ENCODE measurements at places on chromosomes 11 and 22.
A peak's percentile ranks its signal among the peaks of the same experiment; 100 is the strongest.

- DNase-seq, result no peak
These were observed 38.5 kb upstream of the LRRC4C start for GRCh38 chr11:41497974-41498373.

DNA sequence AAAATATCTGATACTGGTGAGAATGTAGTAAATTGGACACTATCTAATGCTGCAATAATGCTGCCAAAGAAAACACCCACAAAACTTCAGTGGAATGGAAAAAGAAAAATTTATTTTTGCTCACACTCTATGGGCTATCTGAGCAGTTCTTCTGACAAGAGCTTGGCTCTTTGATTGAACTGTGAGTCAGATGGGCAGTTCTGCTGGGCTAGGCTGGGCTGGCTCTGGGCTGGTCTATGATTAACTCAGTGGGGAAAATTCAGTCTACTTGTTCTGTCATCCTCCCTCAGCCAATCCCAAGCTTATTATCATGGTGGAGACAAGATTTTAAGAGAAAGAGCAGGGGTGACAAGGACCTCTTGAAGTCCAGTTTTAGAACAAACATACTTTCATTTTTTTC is 1404.8 kb downstream of the LRRC4C start:
- no peak for DNase-seq

DNA sequence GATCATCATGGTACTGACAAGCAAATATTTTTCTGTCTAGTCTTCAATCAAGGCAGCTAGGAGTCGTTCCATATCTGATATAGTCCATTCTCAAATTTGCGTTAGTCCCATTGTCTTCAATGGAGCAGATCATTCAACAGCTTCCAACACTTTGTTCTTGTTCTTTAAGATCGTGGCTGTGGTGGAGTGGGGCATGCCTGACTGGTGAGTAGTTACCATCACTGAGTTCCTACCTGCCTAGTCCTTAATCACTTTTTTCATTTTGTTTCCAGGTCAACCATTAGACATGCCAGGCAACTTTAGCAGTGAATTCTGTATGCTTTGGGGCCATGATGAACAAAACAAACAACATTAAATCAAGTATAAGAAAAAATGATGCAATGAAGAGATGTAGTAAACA is 693.1 kb upstream of the KIRREL3 start:
- DNase-seq, result no peak

GRCh38 chr22:46737976-46738646 is at the start of gene CERK:
Gene CERK (minus strand): TSS chr22:46738252. CDS start chr22:46738148, 104 bp downstream.
- no peak for DNase-seq

- no peak for DNase-seq
These were observed 24.4 kb downstream of the AASDHPPT start for GRCh38 chr11:106101819-106102218.

GRCh38 chr22:50691521-50691920 is 18.9 kb downstream of the SHANK3 start:
- DNase-seq, result no peak

- DNase-seq, result no peak
These were observed 2.6 kb downstream of the PATZ1 start for GRCh38 chr22:31343235-31344191.

DNA sequence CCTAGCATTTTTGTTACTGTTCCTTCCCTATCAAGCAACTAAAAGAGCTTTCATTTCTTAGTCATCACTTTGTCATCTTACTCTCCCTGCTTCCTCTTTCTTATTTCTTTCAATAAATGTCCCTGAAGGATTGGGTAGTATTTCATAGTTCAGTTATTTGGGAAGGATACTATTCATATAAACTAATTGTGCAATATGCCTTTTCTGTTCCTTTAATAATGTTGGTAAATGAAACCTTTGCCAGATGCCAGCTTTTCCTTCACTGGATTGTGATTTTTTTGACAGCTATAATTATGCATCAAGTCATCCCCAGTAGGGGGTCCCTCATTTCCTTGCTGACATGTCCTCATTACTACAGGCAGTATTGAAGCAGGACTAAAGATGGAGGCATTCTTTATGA is 101.7 kb downstream of the ATM start:
- no peak for DNase-seq

DNA sequence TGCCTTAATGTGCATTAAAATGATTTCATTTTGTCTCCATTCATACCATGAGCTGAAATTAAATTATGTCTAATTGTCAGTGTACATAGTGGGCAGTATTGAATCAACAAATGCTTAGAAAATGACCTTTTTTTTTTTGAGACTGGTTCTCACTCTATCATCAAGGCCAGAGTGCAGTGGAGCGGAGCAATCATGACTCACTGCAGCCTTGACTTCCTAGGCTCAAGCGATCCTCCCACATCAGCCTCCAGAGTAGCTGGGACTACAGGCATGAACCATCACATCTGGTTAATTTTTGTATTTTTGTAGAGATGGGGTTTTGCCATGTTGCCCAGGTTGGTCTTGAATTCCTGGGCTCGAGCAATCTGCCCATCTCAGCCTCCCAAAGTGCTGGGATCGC is 117.0 kb upstream of the BLID start:
- DNase-seq, result no peak

DNA sequence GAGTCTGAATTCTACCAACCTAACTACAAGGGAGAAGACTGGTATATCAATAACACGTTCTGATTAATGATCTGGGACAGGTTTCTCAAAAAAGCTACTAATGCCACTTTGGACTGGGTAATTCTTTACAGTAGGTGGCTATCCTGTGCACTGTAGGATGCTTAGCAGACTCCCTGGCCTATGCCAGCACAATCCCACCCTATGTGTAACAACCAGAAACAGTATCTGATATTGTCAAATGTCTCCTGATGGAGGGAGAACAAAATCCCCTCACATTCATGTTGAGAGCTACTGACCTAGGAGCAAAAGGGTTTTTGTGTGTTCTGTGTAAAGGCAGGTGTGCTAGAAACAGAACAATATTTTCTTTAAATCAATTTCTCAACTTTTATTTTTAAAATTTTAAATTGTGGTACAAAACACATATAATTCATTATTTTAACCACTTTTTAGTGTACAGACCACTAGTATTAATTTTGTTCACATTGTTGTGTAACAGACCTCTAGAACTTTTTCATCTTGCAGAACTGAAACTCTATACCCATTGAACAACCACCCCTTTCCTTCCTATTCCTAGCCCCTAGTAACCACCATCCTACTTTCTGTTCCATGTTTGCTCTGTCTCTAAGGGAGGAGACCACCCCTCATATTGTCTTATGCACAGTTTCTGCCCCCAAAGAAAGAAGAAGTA is 2.1 kb upstream of the MS4A6A start:
- DNase-seq, result no peak

DNA sequence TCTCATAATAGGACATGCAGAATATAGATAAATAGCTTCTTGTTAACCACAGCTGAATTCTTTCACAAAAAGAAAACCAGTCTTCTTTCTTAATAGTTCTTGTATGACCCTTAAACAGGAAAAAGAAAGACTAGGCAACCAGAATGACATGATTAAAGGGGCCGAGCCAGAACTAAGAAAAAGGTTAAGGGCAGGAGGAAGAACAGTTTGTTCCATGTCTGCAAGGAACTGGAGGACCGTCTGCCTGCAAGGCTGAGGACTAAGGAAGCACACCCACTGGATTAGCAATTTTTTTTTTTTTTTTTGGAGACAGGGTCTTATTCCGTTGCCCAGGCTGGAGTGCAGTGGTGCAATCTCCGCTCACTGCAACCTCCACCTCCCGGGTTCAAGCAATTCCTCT is 26.0 kb upstream of the TMPRSS5 start:
- no peak for DNase-seq

- DNase-seq, result no peak
These were observed 387.6 kb upstream of the DDI1 start for GRCh38 chr11:103648670-103649400.

GRCh38 chr11:103031834-103032233 is 60.1 kb downstream of the DCUN1D5 start:
- no peak for DNase-seq

GRCh38 chr11:65382033-65382803 is at the start of gene SLC25A45:
Gene SLC25A45 (minus strand): TSS chr11:65382646. CDS start chr11:65381951, 695 bp downstream.
- DNase-seq, result peak; percentile 98

DNA sequence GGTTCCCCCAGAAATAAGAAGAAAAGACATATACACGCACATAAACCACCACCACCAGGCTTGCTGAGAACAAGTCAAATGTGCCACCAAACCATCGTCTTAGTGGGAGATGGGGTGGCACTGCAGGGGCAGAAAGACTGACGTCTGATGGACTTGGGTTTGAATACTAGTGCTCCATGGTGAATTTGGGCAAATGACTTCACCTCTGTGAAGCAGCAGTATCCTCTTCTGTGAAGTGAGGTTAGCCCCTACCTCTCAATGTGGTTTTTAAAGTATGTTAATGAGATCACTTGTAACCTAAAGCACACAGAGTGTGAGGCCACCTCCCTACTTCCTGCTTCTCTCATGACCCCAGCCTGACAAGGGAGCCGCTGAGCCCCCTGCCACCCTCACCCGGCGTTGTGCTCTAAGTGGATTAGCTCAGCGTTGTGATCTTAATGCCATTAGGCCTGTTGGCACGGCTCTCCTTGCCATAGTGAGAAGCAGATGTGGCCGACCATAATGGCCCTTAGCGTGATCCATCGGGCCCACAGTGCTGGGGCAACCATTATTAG is 14.4 kb downstream of the ZBTB16 start:
- no peak for DNase-seq

DNA sequence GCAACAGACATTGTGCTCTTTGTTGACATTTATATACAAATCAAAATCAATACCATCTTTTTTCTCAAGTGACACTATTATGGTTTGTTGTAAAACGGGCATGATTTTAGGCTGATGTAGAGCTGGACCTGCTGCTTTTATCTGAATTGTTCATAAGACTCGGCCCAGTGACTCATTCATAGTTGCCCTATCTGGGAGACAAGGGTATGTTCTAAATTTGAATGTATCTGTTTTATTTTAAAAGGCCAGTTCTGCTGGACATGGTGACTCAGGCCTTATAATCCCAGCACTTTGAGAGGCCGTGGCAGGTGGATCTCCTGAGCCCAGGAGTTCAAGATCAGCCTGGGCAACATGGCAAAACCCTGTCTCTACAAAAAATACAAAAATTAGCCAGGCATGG is 39.3 kb downstream of the CEP295 start:
- no peak for DNase-seq

GRCh38 chr22:28344918-28345703 is 334.5 kb downstream of the TTC28 start:
- no peak for DNase-seq

- no peak for DNase-seq
These were observed 68.5 kb downstream of the PIWIL3 start for GRCh38 chr22:24706054-24706453.

- no peak for DNase-seq
These were observed 12.9 kb upstream of the ARHGAP42 start for GRCh38 chr11:100674212-100674611.

DNA sequence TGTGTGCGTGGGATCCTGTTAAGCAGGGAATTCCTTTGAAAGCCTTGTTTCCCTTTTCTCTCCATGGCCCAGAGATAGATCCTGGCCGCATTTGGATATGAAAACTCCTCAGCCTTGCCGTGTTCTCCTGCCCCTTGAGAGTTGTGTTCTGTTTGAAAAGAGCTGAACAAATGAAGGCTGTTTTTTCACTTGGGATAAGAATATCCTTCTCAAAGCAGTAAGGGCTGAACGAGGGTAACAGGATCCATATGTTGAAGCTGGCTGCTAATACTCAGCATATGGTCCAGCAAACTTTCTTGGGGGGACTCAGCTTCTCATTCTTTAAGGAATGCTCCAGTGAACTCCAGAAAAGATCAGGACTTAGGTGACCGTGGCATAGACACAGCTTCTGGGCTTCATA is 114.5 kb upstream of the TTC12 start:
- DNase-seq, result no peak

GRCh38 chr11:128924104-128924503 is 18.6 kb downstream of the TP53AIP1 start:
- no peak for DNase-seq

GRCh38 chr11:83312430-83312829 is 26.3 kb upstream of the CCDC90B start:
- no peak for DNase-seq

DNA sequence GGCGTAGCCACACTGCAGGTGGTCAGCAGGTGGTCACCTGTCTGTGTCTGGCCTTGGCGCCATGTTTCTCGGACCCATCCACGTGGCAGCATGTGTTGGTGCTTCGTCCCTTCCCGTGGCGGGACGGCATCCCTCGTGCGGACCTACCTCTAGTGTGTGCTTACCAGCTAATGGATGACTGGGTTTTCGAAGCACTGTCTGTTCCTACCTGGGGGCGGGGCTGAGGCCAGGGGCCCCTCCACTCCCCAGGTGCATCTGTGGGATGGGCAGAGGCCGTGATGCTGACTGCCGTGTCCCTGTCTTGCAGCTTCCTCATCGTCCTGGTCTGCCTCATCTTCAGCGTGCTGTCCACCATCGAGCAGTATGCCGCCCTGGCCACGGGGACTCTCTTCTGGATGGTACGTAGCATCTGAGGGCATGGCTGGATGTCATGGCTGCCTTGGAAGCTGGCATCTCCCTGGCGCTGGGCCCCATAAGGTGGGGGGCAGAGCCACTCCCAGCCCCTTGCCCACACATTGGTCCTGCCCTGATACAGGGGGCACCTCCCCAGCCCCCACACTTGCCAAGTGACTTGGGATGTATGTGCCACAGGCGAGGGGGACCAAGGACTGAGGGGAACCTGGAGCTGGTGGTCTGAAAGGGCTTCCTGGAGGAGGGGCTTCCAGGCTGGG is 82.9 kb downstream of the KCNQ1 start:
- no peak for DNase-seq

DNA sequence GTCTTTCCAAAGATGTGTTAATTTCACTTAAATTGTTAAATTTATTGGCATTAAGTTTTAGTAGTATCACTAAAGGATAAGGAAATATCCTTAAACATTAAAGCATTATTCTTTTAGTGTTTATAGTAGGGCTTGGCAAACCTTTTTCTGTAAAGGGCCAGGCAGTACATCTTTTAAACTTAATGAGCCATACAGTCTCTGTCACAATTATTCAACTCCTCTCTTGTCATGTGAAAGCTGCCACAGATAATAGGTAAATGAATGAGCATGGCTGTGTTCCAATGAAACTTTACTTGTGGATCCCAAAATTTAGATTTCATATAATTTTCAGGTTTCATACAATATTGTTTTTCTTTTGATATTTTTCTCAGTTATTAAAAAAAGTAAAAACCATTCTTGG is 268.2 kb upstream of the C11orf87 start:
- no peak for DNase-seq

- peak; percentile 2 for DNase-seq
These were observed 756.6 kb upstream of the API5 start for GRCh38 chr11:42555190-42555589.

DNA sequence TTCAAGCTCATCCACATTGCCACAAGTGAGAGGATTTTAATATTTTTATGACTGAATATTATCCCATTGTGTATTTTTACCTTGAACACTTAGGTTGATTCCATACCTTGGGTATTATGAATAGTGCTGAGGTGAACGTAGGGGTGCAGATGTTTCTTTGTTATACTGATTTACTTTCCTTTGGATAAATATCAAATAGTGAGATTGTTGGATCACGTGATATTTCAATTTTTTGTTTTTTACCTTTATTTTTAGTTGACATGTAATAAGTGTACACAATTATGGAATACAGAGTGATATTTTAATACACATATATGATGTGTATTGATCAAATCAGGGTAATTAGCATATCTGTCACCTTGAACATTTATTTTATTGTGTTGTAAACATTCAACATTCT is 8.1 kb downstream of the OR10W1 start:
- DNase-seq, result no peak

Measured in SW480 (cell line).